Activated T-helper 9 cell treated with anti-CD3 and anti-CD28 coated beads, Interleukin-2, amount 50 U/mL, for 16 hours (primary cell): ENCODE measurements at places on chromosomes 2 and 18.

GRCh38 chr18:34844732-34845459 lies 134.8 kb downstream of the DTNA start:
- no peak for DNase-seq

- DNase-seq, result no peak
Measured at GRCh38 chr2:160379399-160379798, 114.2 kb downstream of the RBMS1 start.

DNA sequence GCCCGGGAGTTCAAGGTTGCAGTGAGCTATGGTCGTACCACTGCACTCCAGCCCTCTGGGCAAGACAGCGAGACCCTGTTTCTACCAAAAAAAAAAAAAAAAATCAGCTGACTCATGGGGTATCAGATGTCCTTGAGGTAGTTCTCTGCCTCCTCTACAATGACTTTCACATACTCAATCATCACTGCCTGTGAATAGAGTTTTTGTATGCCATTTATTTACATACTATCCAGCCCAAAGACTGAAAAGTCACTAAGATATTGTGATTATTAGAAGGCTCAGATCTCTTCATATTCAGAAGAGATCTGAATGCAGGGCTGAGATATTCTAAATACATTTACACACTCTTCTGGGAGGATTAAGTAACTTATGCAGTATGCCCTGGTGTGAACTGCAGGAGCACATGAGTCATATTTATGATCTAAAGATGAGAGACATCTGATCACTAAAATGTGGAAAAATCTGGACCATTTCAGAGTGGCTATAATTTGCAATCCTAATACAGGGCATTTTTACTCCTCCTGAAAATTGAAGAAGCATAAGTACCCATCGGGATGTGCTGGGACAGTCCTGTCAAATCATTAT lies 38.9 kb downstream of the KLF7 start:
- no peak for DNase-seq

DNA sequence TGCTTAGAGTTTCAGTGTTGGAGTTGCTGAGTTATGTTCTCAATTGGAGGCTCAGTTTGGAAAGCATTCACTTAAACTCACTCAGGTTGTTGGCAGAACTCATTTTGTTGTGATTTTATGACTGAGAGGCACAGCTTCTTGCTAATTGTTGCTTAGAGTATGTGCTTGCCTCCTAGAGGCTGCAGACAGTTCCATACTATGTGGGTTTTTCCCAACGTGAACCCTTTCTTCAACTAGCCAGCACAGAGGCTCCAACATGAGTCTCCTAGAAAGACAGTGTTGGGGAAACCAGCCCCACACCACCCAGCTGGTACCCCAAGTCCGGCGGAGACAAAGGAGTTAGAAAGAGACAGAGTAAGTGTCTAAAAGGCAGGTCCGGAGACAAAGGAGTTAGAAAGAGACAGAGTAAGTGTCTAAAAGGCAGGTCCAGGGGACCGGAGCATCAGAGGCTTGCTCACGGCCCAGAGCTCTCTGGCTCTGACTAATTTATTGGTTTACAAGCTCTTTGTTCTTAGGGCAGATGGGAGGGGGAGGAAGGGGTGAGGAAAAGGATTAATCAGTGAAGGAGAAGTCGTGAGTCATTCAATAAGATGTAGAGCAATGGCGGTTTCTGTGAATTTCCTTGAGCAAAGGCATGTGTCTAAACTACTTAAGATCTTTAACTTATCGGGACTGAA lies 999.7 kb upstream of the LRRTM1 start:
- DNase-seq, result no peak

DNA sequence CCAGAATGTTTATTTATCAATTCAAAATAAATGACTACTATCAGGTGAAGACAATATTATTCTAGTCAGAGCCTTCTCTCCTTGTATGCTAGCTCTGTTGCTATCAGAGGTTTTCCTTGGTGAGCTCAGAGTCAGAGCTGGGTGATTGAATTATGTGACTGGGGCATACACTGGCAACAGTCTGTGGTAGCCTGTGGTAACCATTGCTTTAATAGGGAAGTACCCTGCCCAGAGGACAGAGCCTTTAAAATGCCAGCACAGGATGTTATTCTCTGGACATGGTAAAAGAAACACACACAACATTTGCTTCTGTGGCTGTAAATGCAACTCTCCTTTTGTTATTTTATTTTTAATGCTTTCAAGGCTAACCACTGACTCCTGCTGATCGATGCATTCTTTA lies 124.7 kb downstream of the PPP1R1C start:
- DNase-seq, result no peak

GRCh38 chr2:50295596-50295995 lies 736.3 kb downstream of the NRXN1 start:
- DNase-seq, result no peak

DNA sequence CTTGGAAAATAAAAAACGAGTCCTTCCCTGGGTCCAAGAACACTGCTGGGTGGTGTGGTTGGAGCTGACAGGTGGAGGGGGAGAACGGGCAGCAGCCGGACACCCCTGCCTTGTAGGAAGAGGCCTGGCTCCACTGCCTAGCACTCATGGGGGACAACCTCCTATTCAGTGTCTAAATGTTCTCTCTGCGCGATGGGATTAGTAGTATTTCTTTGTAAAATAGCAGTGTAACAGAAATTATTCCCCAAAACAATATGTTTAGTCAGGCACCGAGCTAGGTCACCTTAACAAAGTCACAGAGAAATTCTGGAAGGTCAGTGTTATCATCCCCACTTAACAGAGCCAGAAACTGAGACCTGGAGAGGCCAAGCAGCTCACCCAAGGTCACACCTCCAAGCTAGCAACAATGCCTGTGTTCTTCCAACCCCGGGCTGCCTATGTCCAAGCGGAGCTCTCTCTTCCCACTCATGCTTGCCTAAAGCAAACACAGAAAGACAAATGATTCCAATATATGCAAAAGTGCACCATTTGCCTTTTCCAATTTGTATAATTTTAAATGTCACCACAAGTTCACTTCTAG lies 68.0 kb downstream of the STEAP3 start:
- DNase-seq, result no peak

DNA sequence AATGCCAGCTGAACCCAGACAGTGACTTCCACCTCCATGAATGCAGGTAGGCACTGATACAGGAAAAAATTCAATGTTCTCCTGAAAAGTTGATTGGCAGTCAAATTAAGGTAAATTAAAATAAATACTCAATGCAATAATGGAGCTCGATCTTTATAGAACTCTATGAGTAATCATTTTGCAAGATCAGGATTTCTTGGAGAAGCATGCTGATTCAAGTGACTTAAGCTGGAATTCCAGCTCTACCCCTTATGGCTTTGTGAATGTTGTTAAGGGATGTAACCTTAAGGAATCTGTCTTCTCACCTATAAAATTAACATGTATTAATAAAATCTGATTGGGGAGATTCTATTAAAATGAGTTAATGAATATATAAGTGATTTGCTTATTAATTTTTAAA lies 145.1 kb downstream of the QPCT start:
- no peak for DNase-seq

- no peak for DNase-seq
Measured at GRCh38 chr2:203559641-203560040, 24.5 kb upstream of the RAPH1 start.

DNA sequence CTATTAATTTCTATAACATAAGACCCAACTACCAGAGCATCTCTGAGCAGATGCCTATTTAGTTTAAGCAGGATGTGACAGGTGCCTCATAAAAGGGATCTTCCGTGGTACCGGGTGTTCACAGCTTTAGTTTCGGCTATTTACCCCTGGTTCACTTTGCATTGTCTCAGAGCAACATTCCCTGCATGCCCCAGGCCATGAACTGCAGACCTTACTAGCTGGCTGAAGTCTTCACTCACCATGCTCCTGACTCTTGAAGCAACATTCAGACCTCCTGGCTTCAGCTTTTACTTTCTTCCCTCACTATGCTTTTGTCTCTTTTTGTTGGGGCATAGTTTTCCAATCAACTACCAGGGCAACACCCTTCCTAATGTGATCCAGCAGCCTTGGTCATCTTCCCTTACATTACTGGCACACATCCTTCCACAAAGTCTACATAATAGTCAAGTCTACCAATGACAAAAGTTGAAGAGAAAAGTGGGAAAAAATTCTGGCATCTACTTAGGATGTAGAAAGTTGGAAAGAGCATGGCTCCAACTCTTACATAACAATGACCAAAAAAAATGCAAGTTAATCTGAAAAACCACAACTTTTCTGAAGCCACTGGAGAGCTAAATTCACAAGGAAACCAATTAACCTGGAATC lies 99.2 kb downstream of the SESTD1 start:
- DNase-seq, result no peak

GRCh38 chr2:120231564-120231973 lies 8.4 kb upstream of the TMEM185B start:
- peak; percentile 32 for DNase-seq

- no peak for DNase-seq
Measured at GRCh38 chr2:11329776-11330175, 14.7 kb downstream of the ROCK2 start.

DNA sequence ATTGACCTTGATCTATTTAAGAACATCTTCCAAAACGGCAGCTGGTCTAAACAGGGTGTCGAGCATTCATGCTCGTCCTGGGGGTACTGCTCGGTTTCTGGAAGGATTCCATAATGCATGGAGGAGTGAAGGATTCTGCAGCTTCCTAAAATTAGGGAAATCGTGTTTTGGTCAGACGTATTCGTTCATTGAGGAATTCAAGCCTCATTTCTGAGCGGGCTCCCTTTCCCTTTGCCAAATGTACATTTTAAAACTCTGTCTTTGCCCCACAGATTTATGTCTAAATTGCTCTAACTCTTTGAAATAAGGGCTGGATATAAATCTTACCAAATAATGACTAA lies 144.0 kb downstream of the BCL11A start:
- no peak for DNase-seq

GRCh38 chr18:50454387-50454988 lies 79.6 kb downstream of the SKA1 start:
- no peak for DNase-seq

DNA sequence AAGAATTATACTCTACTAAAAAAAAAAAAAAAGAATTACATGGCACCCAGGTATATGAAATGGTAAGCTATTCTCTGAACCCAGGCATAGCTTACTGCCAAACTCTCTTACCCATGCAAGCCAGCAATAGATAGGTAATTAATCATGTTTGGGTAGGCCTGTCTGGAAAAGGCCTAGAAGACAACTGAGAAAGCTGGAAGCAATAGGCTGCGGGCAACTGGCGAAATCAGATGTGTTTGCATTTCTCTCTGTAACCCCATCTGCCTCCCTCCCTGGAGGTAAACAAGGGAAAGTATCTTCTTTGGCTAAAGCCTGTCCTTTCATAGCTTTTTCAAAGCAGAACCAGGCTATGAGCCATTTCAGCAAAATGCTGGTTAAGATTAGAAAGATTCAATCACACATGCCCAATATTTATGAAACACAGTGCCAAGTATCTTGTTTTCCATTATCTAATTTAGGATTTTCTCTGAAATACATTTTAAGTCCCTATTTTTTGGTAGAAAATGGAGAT lies 934.8 kb upstream of the DDX18 start:
- DNase-seq, result no peak

- DNase-seq, result no peak
Measured at GRCh38 chr2:219169930-219170654, at the start of gene SLC23A3. TSS of gene SLC23A3 (minus strand) at chr2:219170029. CDS start at chr2:219169984, 45 bp downstream.

GRCh38 chr18:76307293-76307690 lies 187.8 kb downstream of the ZNF516 start:
- DNase-seq, result no peak

GRCh38 chr18:51802569-51803428 lies 537.2 kb upstream of the DCC start:
- no peak for DNase-seq

GRCh38 chr2:205556841-205557539 lies 125.3 kb upstream of the NRP2 start:
- no peak for DNase-seq

DNA sequence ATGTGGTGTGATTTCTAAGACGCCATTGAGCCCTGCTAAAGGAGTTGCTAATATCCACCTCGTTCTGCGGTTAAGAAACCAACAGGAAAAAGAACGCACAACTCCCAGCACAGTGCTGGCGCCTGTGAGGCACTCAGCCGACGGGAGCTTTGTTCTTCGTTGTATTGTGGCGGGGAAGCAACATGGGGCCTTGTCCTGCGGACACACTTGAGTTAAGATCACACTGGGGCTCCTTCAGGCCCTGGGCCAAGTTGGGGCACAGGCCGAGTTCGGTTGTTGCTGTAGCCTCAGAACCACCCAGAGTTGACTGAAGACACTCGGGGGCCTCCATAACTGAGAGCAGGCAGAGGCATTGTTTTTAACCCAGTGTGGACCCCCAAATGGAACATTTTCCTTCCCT lies 30.6 kb upstream of the CD8A start:
- DNase-seq, result no peak

DNA sequence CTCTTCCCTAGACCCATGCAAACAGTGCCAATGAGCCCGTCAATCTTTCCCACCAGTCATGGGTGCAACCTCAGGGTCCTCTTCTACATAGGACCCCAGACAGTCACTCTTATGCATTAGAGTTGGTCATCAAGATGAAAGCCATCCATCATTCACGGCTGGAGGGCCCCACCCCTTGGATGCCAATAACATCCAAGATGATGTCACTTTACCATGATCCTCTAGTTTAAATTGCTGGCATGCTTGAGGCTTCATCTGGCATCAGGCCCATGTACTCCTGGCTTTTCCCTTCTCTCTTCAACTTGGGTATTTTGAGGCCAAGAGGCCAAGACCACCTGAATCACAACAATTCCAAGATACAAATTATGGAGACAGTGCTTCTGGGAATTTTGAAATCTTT lies 91.1 kb upstream of the MAPK4 start:
- DNase-seq, result no peak

- no peak for DNase-seq
Measured at GRCh38 chr2:148540022-148540421, 104.5 kb upstream of the EPC2 start.

DNA sequence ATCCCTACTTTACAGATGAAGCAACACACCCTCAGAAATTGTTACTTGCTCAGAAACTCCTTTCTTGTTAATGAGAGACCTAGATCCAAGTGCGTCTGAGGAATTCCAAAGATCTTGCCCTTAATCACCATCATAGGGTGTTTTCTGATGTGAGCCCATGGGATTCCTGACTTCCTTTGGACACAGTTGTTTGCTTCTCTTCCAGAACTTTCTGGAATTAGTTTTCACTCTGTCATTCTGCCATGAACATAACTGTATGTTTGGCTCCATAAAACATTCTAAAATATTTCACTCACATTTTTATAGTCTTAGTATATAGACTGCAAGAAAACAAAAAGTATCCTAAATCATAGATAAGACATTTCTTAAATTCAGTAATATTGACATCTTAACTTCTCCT lies 593.9 kb upstream of the SOX11 start:
- DNase-seq, result no peak

- DNase-seq, result no peak
Measured at GRCh38 chr2:204533629-204534370, 11.5 kb upstream of the PARD3B start.

GRCh38 chr2:122565364-122565763 lies 809.9 kb downstream of the TSN start:
- no peak for DNase-seq
